ENCODE measurements at places on chromosomes 2 and 18. TPM values are rescaled to one million over a fixed set of nuclear protein-coding genes. Genes with fewer than 3 reads are reported as not detected.

Gene STK17B
- polyA plus RNA-seq = 6.0 TPM

Gene CEBPZOS
- 27.8 TPM for polyA plus RNA-seq

Gene BMP10
- polyA plus RNA-seq = not detected

Gene IHH
- 0.13 TPM for polyA plus RNA-seq

Measured in urinary bladder (tissue), 4 donors.